ENCODE measurements at places on chromosomes 4 and X.

DNA sequence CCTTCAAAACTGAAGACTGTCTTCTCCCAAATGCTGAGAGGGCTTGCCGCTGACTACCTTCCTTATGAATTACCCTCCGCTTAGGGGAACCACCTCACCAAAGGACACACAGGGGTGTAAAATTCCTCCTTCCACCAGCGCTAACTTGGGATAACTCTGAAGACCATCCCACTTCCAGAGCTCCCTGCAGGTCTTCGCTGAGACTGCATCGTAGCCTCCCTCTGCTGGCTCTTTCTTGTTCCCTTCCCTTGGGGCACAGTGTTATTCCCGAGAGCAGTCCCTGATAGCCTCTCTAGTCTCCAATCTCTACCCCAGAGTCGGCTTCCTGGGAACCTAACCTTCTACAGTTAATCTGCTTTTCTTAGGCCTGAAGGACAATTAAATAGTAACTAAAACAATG, 725.5 kb upstream of the ATOH1 start:
- no peak for DNase-seq

GRCh38 chr4:2961811-2962441, 1.3 kb downstream of the NOP14 start:
- DNase-seq, result no peak

DNA sequence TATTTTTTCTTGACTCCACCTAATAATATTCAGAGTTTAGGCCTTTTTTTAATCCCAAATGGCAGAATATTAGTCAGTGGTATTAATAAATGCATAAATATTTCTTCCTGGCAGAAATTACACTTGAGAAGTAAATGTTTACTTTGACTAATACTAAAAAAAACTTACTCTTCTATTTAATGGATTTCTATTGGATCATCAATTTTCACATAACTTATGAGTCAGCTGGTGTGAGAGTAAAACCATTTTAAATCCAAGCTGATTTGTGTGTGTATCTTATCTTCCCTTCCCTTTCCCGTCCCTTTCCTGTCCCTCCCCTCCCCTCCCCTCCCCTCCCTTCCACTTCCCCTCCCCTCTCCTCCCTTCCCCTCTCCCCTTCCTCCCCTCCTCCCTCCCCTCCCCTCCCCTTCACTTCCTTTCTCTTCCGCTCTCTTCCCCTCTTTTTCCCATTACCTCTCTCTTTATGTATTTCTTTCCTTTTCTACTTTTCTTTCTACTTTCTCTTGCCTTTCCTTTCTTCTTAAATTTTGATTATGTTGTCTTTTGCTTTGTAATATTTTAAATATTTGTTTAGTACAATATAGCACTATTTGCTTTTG, 630.1 kb upstream of the EPHA5 start:
- no peak for DNase-seq

GRCh38 chr4:184705692-184706091, 28.2 kb downstream of the CENPU start:
- no peak for DNase-seq

DNA sequence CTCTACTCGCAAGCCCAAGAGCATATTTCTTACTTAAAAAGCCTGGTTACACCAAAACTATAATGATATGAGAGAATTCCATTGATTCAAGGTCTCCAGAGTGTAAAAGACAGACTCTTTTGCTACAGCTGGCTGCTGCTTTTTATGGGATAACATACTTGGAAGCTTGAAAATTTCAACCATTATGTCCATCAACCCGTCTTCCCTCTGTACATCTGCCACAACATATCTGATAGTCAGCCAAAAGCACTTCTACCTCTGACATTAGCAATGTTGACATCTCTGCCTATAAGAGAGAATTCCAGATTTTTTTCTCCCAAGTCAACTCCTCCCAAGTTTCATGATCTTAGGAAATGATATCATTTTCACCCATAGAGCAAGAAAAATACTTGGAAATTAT, 54.4 kb upstream of the IQCM start:
- no peak for DNase-seq

DNA sequence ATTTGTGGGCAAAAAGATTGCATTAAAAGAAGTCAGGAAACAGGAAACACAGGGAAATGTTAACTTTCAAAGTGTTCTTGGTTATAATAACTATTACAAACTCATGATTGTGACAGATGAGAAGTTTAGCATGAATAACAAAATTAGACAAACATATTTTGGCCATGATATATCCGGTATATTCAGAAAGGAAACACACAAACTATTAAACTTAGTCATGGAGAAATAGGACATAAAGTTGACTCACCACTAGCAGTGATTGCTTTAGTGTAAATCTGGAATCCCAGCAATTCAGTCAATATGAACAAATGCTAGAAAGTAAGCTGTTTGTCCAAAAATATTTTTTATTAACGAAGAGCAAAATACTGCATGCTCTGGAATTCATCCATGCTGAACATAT, 1299.9 kb downstream of the C4orf33 start:
- no peak for DNase-seq
